ENCODE measurements at places on chromosomes 13 and 19. TPM values are rescaled to one million over a fixed set of nuclear protein-coding genes. Genes with fewer than 3 reads are reported as not detected.
A peak's percentile ranks its signal among the peaks of the same experiment; 100 is the strongest.

Gene DACT3
- 0.42 TPM for total RNA-seq

Gene HRC
- total RNA-seq: not detected

Gene MBD3L2
- total RNA-seq: not detected

- no peak for DNase-seq
These were observed 113.2 kb downstream of the TM9SF2 start for GRCh38 chr13:99614465-99614885.

DNA sequence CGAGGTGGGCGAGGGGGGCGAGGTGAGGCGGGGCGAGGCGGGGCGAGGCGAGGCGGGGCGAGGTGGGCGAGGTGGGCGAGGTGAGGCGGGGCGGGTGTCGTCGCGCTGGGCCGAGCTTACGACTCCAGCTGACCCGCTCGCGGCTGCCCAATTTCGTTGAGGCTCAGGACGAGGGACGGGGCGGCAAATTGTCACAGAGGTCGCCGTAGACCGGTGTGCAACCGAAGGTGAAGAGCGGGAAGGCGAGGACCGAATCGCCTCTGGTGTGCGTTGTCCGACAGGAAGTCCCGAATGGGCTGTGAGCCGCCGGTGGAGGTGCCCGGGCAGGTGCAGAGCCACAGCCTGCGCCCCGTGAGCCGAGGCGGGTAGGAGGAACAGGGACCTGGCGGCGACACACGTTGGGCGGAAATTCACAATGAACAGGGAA, at the start of gene LACC1:
TSS of gene LACC1 (plus strand) at position 150 of the 427 bp plus-strand sequence. CDS start 1,082 bp downstream, outside the sequence.
- DNase-seq: peak; percentile 34

All from activated CD8-positive, alpha-beta T cell treated with anti-CD3 and anti-CD28 coated beads, Interleukin-2, amount 10 ng/mL, durations not matched to agents 7 days and 5 days (primary cell).